CD4-positive, alpha-beta T cell (primary cell): ENCODE measurements at places on chromosomes 2 and 18.

DNA sequence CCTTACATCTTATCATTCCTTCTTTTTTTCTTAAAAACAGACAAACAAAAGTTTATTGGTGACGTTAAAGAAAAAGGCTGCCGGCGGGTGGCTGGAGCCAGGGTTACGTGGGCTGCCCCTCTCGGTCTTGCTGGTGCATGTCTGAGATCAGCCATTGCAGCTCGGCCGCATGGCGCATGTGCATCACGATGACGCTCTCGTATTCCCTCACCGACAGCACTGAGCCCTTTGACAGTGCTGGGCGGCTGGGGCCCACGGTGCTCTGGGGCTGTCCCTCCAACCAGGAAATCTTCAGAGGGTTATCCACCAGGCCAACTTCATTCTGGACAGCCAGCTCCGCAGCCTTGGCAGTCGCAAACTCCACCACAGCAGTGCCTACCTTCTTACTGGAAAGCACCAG lies 1081.8 kb upstream of the TMEFF2 start:
- no peak for DNase-seq

DNA sequence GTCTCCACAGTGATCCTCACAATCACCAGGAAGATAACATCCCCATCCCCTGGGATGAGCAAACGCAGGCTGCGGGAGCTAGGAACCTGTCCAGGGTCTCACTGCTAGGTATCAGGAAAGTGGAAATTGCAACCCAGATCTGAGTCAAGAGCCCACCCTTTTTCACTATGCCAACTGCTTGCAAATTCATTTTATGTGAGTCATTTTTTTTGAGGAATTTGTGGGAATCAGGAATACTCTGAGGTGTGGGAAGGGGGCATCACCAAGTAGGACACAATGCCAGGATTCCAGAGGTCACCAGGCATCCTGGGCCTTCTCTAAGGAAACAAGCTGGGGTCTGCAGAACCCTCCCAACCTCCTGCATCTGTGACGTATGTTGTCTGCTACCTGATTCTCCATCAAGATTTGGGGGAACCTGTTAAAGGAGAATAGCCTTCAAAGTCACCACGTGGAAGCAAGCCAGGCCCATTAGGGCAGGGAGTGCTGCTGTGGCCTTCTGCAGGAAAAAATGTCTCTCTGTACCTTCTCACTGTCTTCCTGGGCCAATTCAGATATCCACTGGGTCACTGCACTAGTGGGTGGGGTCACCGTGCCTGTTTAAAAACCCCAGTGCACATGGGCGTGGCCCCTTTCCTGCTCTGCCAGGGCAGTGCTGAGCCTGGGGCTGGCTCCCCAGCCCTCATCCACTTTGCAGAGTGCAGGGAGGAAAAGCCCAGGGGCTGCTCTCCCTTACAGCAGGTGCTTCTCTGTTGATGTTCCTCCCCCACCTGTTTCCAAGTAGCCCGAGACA lies 50.2 kb downstream of the MCFD2 start:
- no peak for DNase-seq

- no peak for DNase-seq
These were observed 35.6 kb downstream of the RAMP1 start for GRCh38 chr2:237894986-237895543.

DNA sequence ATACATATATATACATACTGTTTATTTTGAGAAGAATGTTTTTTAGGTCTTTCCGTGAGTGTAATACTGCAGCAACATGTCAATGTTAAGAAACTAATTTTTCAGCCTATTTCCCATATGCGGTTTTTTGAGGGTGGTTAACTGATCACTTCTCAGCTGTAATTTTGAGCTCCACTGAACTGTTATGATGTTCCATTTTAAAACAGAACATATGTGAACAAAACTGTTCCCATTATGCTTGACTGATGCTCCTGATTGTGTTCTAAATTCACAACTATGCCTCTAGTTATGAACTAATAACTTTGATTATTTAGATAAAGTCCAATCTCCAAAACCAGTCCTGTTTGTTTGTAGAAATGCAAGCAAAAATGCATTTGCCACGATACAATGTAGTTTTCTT lies 511.2 kb upstream of the FSIP2 start:
- DNase-seq = no peak

- no peak for DNase-seq
These were observed 52.8 kb downstream of the CLASP1 start for GRCh38 chr2:121596221-121597080.

- DNase-seq = no peak
These were observed 138.0 kb upstream of the GPC1 start for GRCh38 chr2:240297256-240298116.

DNA sequence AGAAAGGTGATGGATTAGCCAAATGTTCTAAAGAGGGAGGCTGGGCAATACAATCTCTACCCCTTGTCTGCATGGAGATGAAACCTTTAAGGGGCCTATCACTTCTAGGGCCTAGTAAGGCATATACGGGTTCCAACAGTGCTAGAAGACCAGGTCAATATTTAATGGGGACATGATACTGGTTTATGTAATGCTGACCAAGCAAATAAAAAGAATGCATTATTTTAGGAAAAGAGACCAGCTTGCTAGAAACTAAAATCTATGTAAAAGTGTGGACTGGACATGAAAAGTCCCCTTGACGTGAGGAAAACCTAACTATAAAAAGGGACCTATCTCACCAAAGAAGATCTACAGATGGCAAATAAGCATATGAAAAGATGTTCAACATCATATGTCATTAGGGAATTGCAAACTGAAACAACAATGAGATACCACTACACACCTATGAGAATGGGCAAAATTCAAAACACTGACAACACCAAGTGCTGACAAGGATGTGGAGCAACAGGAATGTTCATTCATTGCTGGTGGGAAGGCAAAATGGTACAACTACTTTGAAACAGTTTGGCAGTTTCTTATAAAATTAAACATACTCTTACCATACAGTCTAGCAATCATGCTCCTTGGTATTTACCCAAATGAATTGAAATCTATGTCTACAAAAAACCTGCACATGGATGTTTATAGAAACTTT lies 45.9 kb upstream of the TLK1 start:
- DNase-seq = no peak

GRCh38 chr2:46098621-46099062 lies 198.6 kb upstream of the EPAS1 start:
- DNase-seq = no peak

DNA sequence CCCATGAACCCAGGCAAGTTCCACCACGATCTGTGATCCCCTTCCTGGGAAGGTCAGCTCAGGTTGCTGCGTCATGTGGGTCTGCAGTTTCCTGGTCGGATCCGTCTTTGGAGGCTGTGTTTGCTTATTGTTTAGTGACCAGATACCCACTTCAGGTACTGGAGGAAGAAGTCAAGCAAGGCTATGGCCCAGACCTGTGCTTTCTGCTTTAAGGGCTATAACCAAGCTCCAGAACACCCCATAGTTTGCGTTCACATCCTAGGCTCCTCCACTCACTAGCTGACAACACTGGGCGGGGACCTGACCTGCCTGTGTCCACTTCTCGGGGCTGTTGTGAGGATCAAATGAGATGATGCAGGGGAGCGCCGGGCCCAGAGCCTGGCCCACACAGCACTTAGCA lies 44.0 kb downstream of the MAL start:
- no peak for DNase-seq

DNA sequence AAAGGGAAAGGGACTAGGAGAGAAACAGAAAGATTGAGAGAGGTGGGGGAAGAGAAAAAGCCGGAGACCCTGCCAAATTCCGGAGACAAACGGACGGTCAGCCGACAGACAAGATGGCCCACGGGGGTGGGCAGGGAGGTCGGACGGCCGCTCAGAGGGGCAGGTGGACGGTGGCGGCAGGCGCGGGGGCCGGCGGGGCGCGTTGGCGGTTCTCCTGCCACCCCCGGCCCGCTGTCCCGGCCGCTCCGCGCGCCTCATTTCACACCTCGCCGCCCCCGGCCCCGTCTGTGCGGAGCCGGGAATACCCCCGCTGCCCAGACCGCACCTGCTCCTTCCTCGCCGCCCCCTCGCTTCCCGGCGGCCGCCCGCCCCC lies 935 bp downstream of the SLC30A3 start:
- no peak for DNase-seq

DNA sequence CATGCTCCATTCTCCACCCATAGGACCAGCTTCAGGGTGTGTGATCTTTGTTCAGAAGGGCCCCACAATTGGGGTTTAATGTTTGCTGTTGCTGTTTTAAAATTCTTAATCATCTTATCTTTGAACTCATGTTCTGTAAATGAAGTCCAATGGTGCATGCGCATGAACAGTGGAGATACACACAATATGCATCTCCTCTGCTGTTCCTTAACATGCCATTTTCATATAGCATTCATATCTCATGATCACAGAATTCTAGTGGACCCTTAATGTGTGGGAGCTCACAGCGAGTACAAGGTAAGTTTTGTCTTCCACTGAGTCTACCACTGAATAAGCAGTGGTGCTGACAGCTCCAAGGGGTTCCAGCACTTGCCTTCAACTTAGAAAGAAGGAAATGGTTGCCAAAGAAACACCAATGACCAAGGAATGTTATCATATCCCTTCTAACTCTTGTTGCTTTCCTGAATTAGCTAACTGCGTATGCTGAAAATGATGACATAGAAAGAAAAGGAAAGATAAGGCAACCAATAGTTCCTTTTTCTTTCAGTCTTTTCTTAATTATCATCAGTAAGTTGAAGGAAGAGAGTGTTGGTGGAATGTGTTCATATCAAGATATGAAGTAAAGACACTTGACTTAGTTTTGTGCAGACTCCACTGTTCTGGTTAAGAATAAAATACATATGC lies 258.9 kb upstream of the FBXO11 start:
- DNase-seq = no peak

DNA sequence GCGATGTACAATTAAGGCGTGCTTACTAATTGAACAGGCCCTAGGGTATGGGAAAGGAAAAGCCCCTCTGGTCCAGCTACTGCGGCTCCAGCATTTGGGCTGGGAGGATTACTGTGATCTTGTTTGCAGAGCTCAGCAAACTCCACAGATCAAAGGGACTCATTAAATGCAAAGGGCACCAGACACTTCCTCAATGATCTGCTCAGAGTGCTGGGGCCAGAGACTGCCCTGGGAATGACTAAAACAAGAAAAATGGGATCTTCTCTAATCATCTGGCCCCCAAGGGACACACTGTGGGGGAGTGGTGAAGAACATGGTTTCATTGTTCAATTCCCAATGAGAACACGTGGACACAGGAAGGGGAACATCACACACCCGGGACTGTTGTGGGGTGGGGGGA lies 85.0 kb downstream of the MARCHF4 start:
- DNase-seq = no peak

DNA sequence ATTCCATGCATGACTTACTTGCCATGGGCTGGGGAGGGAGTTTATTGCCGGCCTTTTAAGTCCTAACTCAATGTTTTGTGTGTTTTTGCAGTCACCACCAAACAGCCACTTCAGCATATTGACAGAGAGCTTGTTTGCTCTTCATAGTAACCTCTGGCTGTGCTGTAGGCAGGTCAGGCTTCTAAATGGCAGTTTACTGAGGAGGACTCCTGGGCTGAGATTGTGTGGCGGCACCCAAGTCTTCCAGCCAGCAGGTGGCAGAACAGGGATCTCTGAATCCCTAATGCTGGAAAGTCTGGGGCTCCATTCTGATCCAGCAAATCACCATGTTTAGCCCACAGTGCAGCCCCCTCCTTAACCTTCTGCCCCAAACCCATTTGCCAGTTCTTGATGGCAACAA lies 121.2 kb downstream of the CAPN13 start:
- no peak for DNase-seq

GRCh38 chr2:144462266-144462665 lies 57.7 kb downstream of the ZEB2 start:
- no peak for DNase-seq

DNA sequence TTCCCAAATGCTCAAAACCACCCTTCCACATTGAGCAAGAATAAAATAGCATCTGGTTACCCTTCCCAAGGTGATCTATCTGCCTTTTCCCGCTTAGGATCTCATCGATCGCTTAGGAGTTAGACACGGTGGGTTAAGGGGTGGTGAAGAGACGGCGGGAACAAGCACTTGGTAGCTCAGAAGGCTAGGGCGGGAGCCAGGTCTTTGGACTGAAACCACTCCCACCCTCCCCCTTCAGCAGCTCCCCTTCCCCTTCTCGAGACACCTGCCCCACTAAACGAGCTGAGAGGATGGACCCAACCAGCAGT lies 513 bp downstream of the THOC1 start:
- DNase-seq = no peak

GRCh38 chr2:126893153-126893552 lies 5.5 kb upstream of the TEX51 start:
- no peak for DNase-seq

- DNase-seq = no peak
These were observed 111.1 kb upstream of the B3GNT2 start for GRCh38 chr2:62084801-62085200.

- DNase-seq = no peak
These were observed 167.3 kb downstream of the MAIP1 start for GRCh38 chr2:200122683-200123082.
